Hepatocyte (in vitro differentiated cells): ENCODE measurements at places on chromosomes 11 and 22. TPM values are rescaled to one million over a fixed set of nuclear protein-coding genes. Genes with fewer than 3 reads are reported as not detected.

GRCh38 chr22:50318356-50318697 lies 8.5 kb downstream of the DENND6B start:
- DNase-seq: no peak

DNA sequence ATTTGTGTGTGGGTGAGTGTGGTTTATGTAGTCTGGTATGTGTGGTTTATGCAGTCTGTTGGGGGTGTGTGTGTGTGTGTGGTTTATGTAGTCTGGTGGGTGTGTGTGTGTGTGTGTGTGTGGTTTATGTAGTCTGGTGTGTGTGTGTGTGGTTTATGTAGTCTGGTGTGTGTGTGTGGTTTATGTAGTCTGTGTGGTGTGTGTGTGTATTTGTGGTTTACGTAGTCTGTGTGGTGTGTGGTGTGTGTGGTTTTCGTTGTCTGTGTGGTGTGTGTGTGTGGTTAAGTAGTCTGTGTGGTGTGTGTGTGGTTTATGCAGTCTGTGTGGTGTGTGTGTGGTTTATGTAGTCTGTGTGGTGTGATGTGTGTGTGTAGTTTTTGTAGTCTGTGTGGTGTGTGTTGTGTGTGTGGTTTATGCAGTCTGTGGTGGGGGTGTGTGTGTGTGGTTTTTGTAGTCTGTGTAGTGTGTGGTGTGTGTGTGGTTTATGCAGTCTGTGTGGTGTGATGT lies 26.2 kb upstream of the PARVG start:
- DNase-seq: no peak

GRCh38 chr22:19875061-19875530 lies 20.4 kb upstream of the GNB1L start:
- no peak for DNase-seq

OMP gene
- not detected in 2 replicates for total RNA-seq
